ENCODE measurements at places on chromosomes 7 and 10.

DNA sequence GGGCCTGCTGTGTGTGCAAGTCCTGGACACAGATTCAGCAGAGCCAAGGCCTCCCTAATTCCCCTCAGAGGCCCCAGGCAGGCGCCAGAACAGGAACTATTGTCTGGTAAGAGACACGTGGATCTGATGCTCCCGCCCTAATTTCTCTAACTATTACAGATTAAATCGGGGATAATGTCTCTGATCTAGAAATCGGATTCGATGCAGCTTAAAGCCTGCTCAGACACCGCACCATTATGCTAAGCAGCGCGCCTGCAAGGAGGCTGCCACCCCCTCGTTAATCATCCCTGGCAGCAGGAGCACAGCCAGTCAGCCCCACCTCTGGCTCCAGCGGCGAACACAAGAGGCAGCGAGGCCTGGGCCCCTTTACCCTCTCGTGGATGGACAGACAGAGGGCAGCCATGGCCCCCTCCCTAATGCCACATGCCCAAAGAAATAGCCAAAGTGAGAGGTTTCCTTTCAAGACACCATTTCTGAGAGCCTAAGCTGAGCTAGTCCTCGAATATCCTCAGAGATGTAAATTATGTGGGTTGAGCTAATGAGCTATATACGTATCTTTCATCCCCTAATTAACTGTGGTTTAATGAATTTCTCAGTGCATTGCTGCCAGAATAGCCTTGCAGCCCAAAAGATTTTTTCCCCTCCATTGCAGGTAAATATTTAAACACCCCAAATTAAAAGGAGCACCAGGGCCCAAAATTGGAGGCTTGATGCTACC is 122.1 kb downstream of the GRID1 start:
- DNase-seq = no peak

- DNase-seq = no peak
Observed at GRCh38 chr10:124407456-124407855, 11.3 kb downstream of the OAT start.

- DNase-seq = no peak
Observed at GRCh38 chr7:96198047-96198636, 123.8 kb downstream of the SLC25A13 start.

- no peak for DNase-seq
Observed at GRCh38 chr7:108261560-108262255, 131.5 kb upstream of the LAMB4 start.

DNA sequence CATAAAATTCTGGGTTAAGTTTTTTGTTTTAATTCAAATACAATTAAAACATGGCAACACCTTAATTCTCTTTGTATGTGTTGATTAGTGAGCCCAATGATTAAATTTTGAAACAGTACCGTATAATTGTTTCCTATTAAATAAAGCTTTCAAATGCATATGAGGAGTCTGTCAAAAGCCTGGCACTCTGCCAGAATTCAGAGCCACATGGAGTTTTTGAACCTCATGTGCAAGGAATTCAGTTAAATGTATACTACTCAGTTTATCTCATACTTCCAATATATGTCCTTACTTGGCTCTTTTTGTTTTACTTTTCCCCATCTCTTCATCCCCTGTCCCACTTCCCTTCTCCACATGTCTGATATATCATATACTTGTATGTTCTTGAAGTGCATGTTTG is 165.6 kb upstream of the FAM3C start:
- no peak for DNase-seq

DNA sequence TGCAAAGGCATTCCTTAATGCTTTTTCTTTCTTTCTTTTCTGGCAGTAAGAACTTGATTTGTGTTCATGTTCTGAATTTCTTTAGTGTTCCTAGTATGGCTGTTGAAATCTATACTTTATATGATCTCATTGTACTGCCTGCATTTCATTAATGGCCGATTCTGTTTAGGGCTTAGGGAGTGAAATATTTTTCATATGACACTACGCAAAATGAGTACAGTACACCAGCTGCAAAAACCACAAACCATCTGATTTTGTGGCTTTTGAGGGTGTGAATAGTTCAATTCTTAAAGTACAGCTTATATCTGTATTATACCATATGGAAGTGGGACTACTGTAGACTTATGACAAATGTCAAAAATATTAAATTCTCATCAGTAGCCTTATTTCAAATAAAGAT is 69.1 kb upstream of the FOXP2 start:
- no peak for DNase-seq

DNA sequence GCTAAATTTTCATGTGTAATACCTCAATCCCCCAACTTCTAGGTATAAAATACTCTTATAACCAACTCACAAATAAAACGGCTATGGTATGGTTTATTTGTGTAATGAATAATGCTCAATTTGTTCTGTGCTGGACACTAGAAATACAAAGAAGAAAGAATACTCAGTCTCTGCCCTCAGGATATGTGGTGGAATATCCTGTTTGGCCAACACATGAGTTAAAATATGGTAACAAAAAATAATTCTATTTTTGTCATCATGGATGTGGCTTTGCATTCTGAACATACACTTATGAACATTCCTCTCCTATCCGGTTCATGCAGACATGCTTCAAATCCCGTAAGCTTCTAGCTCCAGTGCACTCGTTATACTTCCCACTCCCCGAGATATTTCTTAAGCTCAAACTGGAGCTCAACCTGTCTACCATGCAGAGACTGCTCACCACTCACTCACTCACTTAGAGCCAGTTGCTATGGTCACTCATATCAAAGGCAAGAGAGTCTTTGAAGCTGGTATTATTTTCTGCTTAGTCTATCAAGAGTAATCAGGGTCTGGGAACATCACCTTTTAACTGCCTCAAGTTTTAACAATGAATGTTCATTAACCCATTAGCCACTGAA is 53.8 kb upstream of the SLC16A12 start:
- DNase-seq = no peak

DNA sequence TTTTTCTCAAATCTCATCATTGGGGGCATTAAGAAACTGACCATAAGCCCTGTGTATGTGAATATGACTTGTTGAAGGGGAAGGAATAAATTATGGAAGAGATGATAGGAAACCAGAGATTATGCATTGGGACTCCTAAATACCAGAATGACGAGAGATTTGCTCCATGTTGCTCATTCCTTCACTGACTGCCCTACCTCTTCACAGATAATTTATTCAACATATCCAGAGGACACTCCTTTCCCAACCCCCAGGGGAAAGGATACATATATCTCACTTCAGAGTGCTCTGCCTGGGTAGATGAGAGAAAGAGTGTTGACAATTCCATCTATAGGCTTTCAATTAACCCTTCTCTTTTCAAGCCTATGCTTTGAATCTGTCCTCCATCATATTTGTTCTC is 145.3 kb upstream of the RHOBTB1 start:
- DNase-seq = no peak

Measured in CD4-positive, alpha-beta T cell treated with Interleukin-17A for 1 hour (primary cell).